HuH-7 (cell line): ENCODE measurements at places on chromosomes 7 and 10.
A peak's percentile ranks its signal among the peaks of the same experiment; 100 is the strongest.

- no peak for DNase-seq
These were observed 192.3 kb downstream of the EVX1 start for GRCh38 chr7:27434756-27435400.

GRCh38 chr7:127245607-127246006 lies 7.1 kb downstream of the GRM8 start:
- no peak for DNase-seq

DNA sequence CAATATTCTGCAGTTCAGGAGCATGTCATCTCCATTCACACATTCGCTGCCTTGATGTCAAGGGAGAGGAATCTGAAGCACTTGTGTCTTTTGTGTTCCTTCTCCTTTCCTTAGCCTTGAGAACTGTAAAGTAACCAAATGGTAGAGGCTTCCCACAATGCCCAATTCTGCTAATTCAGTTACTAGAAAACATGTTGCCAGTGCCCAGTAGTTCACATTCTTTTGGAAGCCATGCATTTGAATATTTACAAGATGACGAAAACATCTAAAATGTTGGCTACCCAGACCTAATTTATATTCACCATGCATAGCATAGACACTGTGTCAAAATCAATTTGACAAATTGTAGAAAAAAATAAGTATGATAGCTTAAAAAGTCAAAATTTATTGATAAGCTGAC lies 852.7 kb upstream of the PHF14 start:
- DNase-seq, result no peak

DNA sequence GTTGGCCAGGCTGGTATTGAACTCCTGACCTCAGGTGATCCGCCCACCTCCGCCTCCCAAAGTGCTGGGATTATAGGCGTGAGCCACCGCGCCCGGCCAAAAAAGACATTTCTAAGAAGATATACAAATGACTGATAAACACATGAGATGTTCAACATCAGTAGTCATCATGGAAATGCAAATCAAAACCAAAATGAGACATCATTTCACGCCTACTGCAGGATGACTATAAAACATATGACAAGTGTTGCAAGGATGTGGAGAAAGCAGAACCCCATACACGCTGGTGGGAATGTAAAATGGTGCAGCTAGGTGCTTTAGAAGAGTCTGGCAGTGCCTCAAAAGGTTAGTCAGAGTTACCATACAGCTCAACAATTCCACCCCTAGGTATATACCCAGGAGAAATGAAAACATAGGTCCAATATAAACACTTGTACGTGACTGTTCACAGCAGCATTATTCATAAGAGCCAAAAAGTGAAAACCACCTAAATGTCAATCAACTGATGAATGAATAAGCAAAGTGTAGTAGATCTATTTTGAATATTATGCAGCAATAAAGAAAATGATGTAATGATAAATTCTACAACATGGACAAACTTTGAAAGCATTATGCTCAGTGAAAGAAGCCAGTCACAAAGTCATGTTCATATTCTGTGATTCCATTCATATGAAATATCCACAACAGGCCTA lies 24.5 kb downstream of the TMEM209 start:
- DNase-seq, result no peak

DNA sequence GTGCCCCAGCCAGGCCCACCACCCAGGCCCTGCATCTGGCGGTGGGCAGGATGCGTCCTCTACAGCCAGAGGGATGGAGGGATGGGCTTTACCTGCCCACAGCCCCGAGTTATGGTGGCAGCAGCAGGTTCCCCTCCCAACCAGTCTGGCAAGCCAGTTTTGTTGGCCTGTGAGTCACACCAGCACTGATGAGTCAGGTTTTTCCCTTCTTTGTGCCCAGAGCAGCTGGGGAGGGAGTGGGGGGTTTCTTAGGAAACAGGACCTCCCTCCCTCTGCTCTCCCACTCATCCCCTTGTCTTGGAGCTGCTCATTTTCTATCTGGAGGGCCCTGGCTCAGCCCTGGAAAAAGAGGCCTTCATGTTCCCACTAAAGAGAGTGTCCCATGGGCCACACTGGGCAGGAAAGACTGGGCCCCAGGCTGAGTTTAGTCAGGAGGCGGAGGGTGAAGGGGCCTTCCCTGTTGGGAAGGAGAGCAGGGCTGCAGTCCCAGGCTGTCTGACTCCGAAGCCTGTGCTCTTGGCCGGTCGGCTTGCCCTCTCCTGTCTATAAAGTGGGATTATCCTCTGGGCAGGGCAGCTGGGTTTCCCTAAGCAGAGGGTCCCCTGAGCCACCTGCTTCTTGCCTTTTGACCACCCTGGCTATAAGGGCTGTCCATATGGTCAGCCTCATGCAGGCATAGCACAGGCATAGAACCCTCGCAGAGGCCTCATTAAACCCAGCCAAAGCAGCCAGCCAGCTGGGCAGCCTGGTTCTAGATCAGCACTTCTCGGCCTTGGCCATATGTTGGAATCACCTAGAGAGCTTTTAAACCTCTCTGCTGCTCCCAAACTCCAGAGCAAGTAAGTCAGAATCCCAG lies 30.2 kb upstream of the ANKRD2 start:
- no peak for DNase-seq

GRCh38 chr7:94252971-94253370 lies 141.7 kb upstream of the COL1A2 start:
- no peak for DNase-seq

GRCh38 chr10:45553155-45553554 lies 119.4 kb downstream of the ZFAND4 start:
- no peak for DNase-seq

- DNase-seq, result no peak
These were observed 3.5 kb downstream of the NOS3 start for GRCh38 chr7:150994141-150994837.

DNA sequence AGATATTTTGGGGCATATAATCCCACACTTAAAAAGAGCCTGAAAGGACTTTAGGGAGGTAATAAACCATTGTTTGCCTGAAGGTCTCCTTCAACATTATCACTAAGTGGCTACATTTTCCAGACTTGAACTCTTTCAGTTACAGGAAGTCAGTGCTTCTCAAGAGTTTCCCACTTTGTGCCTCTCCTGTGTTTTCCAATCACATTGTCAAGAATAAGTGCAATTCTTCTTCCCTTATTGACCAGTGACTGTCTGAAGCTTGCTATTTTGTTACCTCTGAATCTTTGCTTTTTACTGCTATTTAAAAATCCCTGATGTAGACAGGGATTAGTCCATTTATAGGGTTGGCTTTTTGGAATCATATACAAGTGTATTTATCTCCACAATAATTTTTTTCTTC lies 346.7 kb upstream of the ANKRD30A start:
- no peak for DNase-seq

GRCh38 chr7:44107961-44108767 lies 4.0 kb downstream of the AEBP1 start:
- no peak for DNase-seq

GRCh38 chr7:55375237-55375636 lies 10.1 kb downstream of the LANCL2 start:
- DNase-seq, result no peak

- DNase-seq, result peak; percentile 42
These were observed 10.7 kb downstream of the TSPAN14 start for GRCh38 chr10:80464557-80465450.

DNA sequence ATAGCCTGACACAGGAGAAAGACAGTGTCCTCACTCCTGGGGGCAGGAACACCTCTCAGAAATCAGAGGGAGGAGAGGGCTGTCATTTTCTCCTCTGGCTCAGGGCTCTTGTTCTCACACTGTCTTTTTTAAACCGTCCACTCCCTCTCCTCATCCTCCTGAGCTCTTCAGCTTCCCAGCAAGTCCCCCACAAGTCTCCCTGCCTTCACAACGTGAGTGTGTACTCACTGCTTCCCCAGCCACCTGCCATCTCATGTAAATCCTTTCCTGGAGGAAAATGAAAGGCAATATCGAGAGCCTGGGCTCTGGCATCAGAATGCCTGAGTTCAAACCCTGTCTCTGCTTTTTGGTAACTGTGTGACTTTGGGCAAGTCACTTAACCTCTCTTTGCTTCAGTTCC lies 5.7 kb downstream of the LLCFC1 start:
- DNase-seq, result no peak

DNA sequence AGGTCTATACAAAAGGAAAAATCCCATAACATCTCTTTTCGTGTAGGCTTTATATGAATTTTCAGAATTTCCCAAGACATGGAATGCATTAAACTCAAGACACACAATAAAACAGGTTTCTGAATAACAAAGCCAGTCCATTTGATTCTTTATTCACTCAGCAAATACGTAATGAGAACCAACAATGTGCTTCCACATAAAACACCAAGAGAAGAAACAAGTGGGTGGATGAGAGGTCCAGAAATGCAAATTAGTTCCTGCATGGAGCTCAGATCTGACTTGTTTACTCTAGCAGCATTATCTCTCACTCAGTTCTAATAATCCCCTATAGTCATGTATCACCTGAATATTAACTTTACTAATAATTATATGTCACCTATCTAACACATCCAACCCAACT lies 249.5 kb downstream of the LRRTM3 start:
- DNase-seq, result no peak

GRCh38 chr10:132489053-132489703 lies 48.4 kb upstream of the INPP5A start:
- DNase-seq, result no peak

GRCh38 chr7:84112771-84113170 lies 81.8 kb downstream of the SEMA3A start:
- DNase-seq, result no peak

GRCh38 chr7:38217672-38218071 lies 39.6 kb downstream of the STARD3NL start:
- DNase-seq, result no peak

DNA sequence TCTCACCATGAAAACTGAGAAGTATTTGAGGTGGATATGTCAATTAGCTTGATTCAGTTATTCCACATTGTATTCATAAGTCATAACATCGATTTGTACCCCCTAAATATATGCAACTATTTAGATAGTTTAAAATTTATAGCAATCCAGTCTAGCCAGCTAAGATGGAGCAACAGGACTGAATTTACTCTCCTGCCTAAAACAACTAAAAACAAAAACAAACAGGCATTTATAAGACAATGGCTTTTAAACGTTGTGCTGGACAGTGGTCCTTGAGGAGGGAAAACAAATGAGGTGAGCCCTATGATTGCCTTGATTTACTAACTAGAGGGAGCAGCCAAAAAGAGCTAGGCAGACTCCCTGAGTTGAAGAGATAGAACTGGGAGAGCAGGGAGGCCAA lies 814 bp upstream of the GPAM start:
- DNase-seq, result no peak

- DNase-seq, result no peak
These were observed 2.4 kb downstream of the CNTNAP2 start for GRCh38 chr7:146119002-146119401.

DNA sequence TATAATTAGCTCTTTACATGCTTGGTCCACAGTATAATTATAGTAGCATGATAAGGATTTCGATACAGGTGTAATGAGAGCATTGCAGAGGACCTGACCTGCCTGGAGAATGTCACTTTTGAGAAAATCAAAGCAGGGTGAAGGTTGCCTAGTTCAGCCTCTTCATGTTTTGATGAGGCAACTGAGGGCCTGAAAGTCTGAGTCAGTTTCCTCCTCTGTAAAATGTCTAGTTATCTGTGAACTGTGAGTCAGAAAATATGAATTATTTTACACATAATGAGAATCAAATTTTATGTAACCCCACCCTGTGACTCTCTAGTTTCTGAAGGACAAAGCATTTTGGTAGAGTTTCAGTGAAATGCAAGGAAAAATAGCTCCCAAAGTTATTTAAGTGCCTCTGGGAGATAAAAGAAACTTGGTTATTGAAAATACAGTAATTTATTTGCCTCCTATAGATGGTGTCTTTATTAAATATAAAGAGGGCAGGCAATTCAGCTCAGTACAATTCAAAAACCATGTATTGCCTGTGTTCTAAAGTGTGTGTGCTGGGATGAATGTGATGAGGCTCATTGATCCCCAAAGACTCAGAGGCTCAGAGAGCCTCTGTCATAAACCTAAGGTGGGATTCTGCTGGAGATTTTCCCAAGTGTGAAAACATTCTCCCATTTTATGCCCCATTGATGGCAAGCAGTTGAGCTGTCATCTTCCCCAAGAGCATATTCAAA lies 37.3 kb upstream of the SAMD9L start:
- DNase-seq, result no peak

DNA sequence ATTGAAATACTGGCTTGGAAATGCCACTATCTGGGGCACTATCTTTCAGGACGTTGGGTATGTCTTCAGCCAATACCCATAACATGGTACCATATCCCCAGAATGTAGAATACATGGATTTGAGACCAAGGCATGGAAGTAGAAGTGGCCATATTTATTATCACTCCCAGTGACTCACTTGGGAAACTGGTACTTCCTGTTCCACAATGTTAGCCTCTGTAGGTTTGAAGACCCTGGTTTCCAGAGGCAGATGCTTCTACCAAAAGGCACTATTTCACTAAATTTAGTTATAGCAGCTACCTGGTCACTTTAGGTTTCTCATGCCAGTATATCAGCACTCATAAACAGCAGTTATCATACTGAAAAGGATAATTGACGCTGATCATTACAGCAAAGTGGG lies 184.2 kb downstream of the CCDC71L start:
- no peak for DNase-seq

DNA sequence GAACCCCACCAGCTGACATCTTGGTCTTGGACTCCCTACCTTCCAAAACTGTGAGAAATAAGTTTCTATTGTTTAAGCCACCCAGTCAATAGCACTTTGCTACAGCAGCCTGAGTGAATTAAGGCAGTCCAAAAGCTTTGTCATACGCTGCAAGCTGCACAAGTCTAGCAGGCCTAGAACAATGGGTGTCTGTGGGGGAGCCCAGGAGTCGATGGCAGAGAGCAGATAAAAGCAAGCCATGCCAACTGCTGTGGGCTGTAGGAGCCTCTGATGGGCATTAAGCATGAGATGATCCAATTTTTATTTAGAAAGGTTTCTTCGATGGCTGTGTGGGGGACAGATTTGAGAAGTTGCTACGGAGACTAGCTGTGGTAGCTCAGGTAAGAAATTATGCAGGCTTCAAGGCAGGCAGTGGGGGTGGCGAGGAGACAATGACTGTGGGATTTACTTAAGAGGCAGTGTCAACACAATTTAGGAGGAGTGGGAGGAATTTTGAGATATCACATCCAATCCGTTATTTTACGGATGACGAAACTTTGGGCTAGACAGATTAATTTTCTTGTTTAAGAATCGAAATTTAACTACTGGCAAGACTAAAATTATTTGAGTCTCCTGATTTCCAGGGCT lies 110.4 kb downstream of the NRCAM start:
- DNase-seq, result no peak

DNA sequence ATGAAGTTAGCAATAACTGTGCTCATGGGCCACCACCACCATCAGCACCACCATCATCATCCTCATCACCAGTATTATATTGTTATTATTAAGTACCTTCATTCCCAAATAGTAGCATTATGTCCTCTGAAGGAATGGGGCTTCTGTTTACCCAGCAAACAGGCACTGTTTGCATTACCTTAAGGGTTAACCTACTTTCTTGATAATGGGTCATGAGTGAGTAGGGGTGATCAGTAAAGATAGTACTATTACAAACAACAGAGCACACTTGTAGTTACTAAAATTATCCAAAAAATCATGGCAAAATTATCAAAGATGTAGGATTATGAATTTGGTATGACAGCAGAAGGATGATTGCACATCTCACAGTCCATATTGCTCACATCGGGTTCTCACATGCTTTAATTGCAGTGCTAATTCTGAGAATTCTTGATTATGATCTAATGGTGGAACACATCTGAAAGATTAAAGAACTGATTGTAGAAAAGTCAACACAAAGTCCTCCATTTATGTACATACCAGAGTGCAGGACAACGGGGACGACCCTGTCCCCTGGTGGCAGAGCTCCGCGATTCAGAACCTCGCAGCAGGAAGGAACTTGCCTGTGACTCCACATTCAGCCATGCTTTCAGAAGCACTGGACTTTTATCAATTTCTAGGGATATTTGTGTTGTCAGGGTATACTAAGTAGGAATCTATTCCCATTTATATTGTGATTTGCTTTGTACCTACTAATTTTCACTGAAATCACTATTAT lies 31.0 kb downstream of the PDE1C start:
- peak; percentile 10 for DNase-seq
